Anterior cingulate cortex (tissue), 58 donors: ENCODE measurements at places on chromosomes 16 and 17.

- DNase-seq = no peak
Observed at GRCh38 chr17:3796110-3796821, 4.7 kb downstream of the ITGAE start.

DNA sequence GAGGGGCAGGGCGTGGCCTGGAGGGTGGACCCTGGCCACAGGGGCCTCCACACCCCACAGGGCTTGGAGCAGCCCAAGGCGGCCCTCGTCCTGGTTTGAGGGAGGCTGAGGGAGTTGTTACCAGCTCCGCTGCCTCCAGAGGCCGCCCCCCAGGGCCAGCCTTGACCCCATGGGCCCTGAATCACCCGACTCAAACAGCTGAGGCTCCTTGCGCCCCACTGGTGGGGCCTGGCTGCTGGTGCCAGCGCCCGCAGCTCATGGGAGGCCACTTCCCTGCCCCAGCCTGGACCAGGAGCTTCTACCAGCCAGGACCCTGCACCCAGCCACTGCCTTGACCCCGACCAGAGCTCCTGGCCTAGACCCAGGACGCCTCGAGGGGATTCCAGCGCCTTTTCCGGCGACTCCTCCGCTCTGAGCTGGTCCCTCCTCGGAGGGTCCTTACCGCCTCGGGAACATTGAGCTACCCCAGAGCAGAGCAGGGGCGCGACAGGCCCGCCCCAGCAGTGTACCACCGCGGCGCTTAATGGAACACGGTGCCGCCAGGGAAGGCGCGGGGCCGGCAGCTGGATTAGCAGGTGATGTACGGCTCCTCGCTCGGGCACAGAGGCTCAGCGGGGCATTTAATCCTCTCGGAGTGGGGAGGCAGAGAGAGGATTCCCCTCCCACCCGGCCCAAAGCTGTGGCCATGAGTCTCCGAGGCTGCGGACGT, 37.2 kb downstream of the GSE1 start:
- DNase-seq = no peak

- no peak for DNase-seq
Observed at GRCh38 chr17:41058741-41059140, 1.2 kb downstream of the KRTAP2-3 start.

GRCh38 chr16:57840833-57841232, 38.5 kb upstream of the KIFC3 start:
- DNase-seq = no peak

- DNase-seq = no peak
Observed at GRCh38 chr16:87754535-87754934, 11.3 kb downstream of the KLHDC4 start.
